ENCODE measurements at places on chromosomes 11 and 22. TPM values are rescaled to one million over a fixed set of nuclear protein-coding genes. Genes with fewer than 3 reads are reported as not detected.

DNA sequence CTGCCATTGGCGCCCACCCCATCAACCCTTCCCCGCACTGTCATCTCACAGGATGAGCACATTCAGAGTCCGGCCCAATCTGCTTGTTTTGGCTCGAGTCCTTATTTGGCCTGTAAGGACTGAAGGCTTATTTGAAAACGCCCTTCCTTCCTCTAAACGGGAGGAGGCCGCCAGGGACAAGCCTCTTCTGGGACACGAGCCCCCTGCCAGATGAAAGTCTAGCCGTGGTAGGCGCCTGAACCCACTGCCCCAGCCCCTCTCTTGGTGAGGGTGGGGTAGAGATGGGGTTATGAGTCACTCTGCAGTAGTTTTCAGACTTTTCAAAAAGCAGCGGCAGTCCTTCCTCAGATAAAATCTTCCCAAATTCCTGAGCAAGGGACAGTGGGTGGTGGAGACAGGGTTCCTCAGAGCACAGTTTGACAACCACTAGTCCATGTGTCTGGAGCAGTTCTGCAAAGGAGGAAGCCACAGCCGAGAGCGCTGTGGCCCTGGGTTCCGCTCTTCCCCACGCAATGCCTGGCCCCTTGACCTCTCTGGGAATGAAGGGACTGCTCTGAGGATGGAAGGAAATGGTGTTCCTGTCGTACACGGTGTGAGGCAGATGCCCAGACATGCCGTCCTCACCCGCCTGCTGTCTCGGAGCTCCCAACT lies 57.0 kb downstream of the MYH9 start:
- no peak for DNase-seq
- H3K27me3 ChIP-seq: no peaks in the 10 kb centered on the region
- peaks cover 22% of the 10 kb centered on the region for H3K36me3 ChIP-seq
- H3K4me3 ChIP-seq: no peak overlapping the region

- H3K27me3 ChIP-seq: no peaks in the 10 kb centered on the region
- H3K36me3 ChIP-seq: no peaks in the 10 kb centered on the region
- H3K27ac ChIP-seq: no peak overlapping the region
- no peak overlapping the region for H3K4me3 ChIP-seq
- DNase-seq: no peak
These were observed 636.7 kb downstream of the BRD1 start for GRCh38 chr22:49190816-49191505.

- no peaks in the 10 kb centered on the region for H3K27me3 ChIP-seq
- H3K27ac ChIP-seq: no peak overlapping the region
- H3K36me3 ChIP-seq: no peaks in the 10 kb centered on the region
- DNase-seq: no peak
These were observed 11.2 kb downstream of the NLRP14 start for GRCh38 chr11:7031471-7031871.

GRCh38 chr11:37076866-37077265 lies 478.8 kb upstream of the RAG2 start:
- H3K4me3 ChIP-seq: no peak overlapping the region
- no peak overlapping the region for H3K27ac ChIP-seq
- H3K27me3 ChIP-seq: no peaks in the 10 kb centered on the region
- no peaks in the 10 kb centered on the region for H3K36me3 ChIP-seq
- no peaks in the 10 kb centered on the region for H3K4me1 ChIP-seq
- DNase-seq: no peak

GRCh38 chr11:44909557-44909956 lies 41.1 kb downstream of the TP53I11 start:
- H3K4me3 ChIP-seq: no peak overlapping the region
- no peaks in the 10 kb centered on the region for H3K27me3 ChIP-seq
- H3K27ac ChIP-seq: no peak overlapping the region
- DNase-seq: no peak
- no peaks in the 10 kb centered on the region for H3K36me3 ChIP-seq
- H3K4me1 ChIP-seq: peaks cover 30% of the 10 kb centered on the region

GRCh38 chr22:42025421-42025820 lies 26.8 kb downstream of the WBP2NL start:
- H3K27ac ChIP-seq: no peak overlapping the region
- no peaks in the 10 kb centered on the region for H3K27me3 ChIP-seq
- no peak overlapping the region for H3K4me3 ChIP-seq
- H3K4me1 ChIP-seq: no peaks in the 10 kb centered on the region
- DNase-seq: no peak
- H3K36me3 ChIP-seq: no peaks in the 10 kb centered on the region

GRCh38 chr11:78074756-78075155 lies 4.9 kb downstream of the NDUFC2 start:
- no peak for DNase-seq
- no peaks in the 10 kb centered on the region for H3K27me3 ChIP-seq
- H3K4me3 ChIP-seq: no peak overlapping the region
- H3K36me3 ChIP-seq: peaks cover 7% of the 10 kb centered on the region
- H3K4me1 ChIP-seq: peaks cover 3% of the 10 kb centered on the region
- H3K27ac ChIP-seq: no peak overlapping the region

GRCh38 chr22:19012308-19012986 lies 76.4 kb upstream of the PRODH start:
- no peak overlapping the region for H3K4me3 ChIP-seq
- no peak for DNase-seq
- H3K27me3 ChIP-seq: no peaks in the 10 kb centered on the region
- no peaks in the 10 kb centered on the region for H3K4me1 ChIP-seq
- no peak overlapping the region for H3K27ac ChIP-seq
- no peaks in the 10 kb centered on the region for H3K36me3 ChIP-seq

GRCh38 chr11:11584530-11584810 lies 37.3 kb downstream of the GALNT18 start:
- H3K4me3 ChIP-seq: no peak overlapping the region
- DNase-seq: no peak
- no peak overlapping the region for H3K27ac ChIP-seq
- H3K27me3 ChIP-seq: no peaks in the 10 kb centered on the region

DNA sequence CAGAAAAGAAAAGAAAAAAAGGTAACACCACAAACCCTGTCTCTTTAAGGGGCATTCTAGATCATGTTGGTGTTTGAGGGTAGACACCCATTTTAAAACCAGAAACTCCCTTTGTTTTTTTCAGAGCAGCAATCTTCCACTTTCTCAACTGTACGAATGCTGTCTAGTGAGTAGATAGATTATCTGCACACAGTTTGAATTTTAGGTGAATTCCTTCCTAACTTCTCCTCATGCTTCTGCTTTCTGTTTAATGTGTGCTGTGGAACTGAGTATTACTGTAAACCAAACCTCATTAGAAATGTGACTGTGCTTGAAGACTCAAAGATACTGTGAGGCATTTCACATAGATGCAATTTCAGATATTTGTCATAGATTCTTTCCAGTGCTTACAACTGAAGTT lies 102.4 kb downstream of the PRMT3 start:
- no peak overlapping the region for H3K27ac ChIP-seq
- no peaks in the 10 kb centered on the region for H3K4me1 ChIP-seq
- no peaks in the 10 kb centered on the region for H3K27me3 ChIP-seq
- H3K4me3 ChIP-seq: no peak overlapping the region

DNA sequence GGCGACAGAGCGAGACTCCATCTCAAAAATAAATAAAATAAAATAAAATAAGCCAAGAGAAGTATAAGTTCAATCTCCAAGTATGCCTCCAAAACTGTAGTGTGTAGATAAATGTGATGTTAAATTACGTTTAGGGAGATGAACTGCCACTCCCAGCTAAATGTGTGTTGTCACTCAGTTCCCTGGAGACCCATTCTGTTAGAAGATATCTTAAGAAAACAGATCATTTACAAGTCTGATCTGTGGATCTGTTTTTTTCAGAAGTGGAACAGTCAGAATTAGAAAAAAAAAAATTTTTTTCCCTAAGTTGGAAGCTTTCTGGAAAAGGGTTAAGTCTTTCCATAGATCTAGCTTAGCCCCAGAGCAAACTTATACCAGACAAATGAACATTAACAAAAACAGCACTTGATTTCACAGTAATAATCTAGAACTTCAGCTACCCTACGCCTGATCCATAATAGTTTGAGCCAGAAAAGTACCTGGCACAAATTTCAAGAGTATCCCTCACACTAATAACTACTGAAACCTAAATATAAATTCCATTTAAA lies 18.2 kb downstream of the CELF1 start:
- H3K4me1 ChIP-seq: peaks cover 29% of the 10 kb centered on the region
- H3K4me3 ChIP-seq: no peak overlapping the region
- H3K27me3 ChIP-seq: no peaks in the 10 kb centered on the region
- H3K36me3 ChIP-seq: no peaks in the 10 kb centered on the region

GRCh38 chr22:35842954-35843353 lies 125.3 kb downstream of the APOL5 start:
- DNase-seq: peak; percentile 71
- H3K27ac ChIP-seq: no peak overlapping the region

DNA sequence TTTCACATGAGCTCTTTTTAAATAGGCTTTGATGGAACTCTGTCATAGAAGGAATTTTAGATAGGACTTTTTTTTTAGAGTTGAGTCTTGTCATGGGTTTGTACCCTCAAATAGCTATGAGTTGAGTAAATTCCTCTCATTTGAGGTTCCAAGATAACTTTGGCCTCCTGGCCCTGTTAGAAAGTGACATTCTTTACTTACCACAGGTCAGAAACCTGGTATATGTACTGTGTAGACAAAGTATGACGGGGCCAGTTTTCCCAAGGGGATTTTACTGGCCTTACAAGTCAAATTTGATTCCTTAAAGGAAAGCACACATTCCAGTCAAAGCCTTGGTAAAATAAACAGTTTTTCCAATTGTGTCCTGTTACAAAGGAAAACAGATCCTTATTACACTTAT lies 729.3 kb upstream of the LUZP2 start:
- no peak for DNase-seq
- H3K27ac ChIP-seq: no peak overlapping the region
- H3K4me1 ChIP-seq: peaks cover 3% of the 10 kb centered on the region
- no peaks in the 10 kb centered on the region for H3K27me3 ChIP-seq
- no peak overlapping the region for H3K4me3 ChIP-seq

DNA sequence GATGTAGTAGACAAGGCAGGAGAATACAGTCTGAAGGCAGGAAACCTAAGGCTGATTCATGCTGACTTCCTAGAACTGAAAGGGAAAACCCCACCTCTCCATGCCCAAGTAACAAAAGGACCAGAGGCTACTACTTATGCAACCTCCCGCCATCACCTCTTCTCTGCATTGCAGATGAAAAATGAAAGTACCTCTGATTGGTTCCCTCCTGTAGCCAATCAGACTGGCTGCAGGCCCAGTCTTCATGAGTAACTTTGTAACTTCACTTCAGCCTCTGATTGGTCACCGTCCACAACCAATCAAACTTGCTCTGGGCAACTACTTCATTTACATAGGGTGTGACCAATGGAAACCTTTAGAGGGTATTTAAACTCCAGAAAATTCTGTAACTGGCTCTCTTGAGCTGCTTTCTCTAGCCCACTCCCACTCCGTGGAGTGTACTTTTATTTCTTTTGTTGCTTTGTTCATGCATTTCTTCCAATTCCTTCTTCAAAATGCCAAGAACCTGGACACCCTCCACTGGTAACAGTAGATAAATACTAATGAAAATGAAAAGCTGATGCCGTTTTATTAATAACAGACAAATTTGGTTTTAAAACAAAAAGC lies 5.2 kb upstream of the MAP6 start:
- H3K27me3 ChIP-seq: peaks cover 40% of the 10 kb centered on the region
- peak; percentile 16 for DNase-seq
- no peak overlapping the region for H3K4me3 ChIP-seq
- H3K27ac ChIP-seq: no peak overlapping the region
- H3K4me1 ChIP-seq: peaks cover 2% of the 10 kb centered on the region

PATE2 gene
- total RNA-seq: not detected

NPAS4 gene
- 0.35 TPM for total RNA-seq

OR52I1 gene
- not detected for total RNA-seq

EMID1 gene
- 13.2 TPM for total RNA-seq
